ENCODE measurements at places on chromosomes 16 and 17.

GRCh38 chr17:78826421-78826820, 14.2 kb downstream of the USP36 start:
- no peaks in the 10 kb centered on the region for H3K4me1 ChIP-seq
- no peak for DNase-seq
- no peaks in the 10 kb centered on the region for H3K27me3 ChIP-seq
- peaks cover 76% of the 10 kb centered on the region for H3K36me3 ChIP-seq
- no peak overlapping the region for H3K4me3 ChIP-seq

GRCh38 chr16:64290461-64290860, 831.4 kb downstream of the CDH11 start:
- H3K4me3 ChIP-seq = no peak overlapping the region
- H3K27ac ChIP-seq = no peak overlapping the region
- no peaks in the 10 kb centered on the region for H3K36me3 ChIP-seq
- no peaks in the 10 kb centered on the region for H3K27me3 ChIP-seq
- no peak for DNase-seq

DNA sequence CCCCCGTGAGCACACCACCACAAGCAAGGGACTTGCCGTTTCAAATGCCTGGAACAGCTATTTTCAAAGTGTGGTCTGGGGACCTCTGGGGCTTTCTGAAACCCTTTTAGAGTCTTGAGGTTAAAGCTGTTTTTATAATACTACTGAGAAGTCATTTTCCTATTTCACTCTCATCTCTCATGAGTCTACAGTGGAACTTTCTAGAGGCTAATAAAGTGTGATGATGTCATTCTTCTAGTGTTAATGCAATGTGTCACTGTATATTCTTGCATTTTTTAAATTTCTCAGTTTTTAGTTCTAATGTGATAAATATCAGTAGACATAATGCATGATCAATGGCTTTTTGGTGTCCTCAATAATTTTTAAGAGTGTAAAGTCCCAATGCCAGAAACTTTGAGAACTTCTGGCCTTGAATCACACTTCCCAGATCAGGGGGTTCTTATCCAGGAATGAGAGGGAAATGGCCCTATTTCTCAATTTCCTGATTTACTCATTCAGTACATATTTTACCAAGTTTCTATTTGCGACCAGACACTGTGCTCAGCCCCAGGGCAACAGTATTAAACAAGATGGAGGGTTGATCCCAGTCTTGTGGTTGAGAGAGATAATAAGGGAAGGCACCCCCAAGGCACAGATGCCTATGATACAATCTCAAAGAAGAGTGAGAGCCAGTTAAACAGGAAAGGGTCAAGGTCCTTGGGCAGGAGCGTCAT, 444.0 kb downstream of the HS3ST3B1 start:
- no peaks in the 10 kb centered on the region for H3K4me1 ChIP-seq
- DNase-seq = no peak
- H3K27ac ChIP-seq = no peak overlapping the region
- no peaks in the 10 kb centered on the region for H3K36me3 ChIP-seq
- H3K4me3 ChIP-seq = no peak overlapping the region
- no peaks in the 10 kb centered on the region for H3K27me3 ChIP-seq

- H3K36me3 ChIP-seq = no peaks in the 10 kb centered on the region
- DNase-seq = no peak
- H3K27me3 ChIP-seq = no peaks in the 10 kb centered on the region
- H3K4me1 ChIP-seq = peaks cover 15% of the 10 kb centered on the region
These were observed 5.8 kb upstream of the TRAF4 start for GRCh38 chr17:28737770-28738679.

DNA sequence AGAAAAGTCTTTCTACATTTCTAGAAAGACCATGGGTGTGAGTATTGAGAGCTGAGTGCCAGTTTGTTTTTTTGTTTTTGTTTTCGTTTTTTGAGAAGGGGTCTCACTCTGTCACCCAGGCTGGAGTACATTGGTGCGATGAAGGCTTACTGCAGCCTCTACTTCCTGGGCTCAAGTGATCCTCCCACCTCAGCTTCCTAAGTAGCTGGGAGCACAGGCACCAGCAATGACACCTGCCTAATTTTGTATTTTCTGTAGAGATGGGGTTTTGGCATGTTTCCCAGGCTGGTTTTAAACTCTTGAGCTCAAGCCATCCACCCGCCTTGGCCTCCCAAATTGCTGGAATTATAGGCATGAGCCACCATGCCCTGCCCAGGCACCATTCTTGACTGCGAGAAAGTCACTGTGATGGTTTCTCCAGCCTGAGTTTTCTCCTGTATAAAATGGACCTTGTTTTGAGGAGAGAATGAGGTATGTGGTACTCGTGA, 673.8 kb downstream of the MAF start:
- no peaks in the 10 kb centered on the region for H3K36me3 ChIP-seq
- H3K27me3 ChIP-seq = no peaks in the 10 kb centered on the region
- H3K27ac ChIP-seq = no peak overlapping the region
- no peaks in the 10 kb centered on the region for H3K4me1 ChIP-seq
- no peak overlapping the region for H3K4me3 ChIP-seq

DNA sequence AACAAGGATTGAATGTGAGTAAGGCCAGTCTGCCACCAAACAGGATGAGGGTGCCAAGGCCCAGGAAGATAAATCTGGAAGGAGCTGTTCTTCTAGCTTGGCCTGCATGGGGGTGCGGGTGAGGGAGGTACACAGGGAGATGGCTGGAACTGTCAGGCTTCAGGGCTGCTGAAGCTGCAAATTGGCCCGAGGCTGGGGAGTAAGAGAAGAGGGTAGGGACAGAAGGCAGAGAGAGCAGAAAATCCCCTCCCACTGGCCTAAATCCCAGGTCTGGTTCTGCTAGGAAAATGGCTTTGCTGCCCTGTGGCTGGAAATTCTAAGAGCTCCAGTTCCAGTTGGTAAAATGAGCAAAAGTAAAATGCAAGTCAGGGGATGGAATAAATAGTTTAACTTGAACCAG, 87.9 kb downstream of the CCDC182 start:
- no peak overlapping the region for H3K27ac ChIP-seq
- no peaks in the 10 kb centered on the region for H3K36me3 ChIP-seq
- no peak for DNase-seq
- H3K27me3 ChIP-seq = no peaks in the 10 kb centered on the region

- H3K27ac ChIP-seq = no peak overlapping the region
- no peaks in the 10 kb centered on the region for H3K36me3 ChIP-seq
- H3K27me3 ChIP-seq = no peaks in the 10 kb centered on the region
These were observed 14.1 kb downstream of the AKAP1 start for GRCh38 chr17:57099165-57099564.

- H3K4me1 ChIP-seq = no peaks in the 10 kb centered on the region
- no peaks in the 10 kb centered on the region for H3K27me3 ChIP-seq
- H3K4me3 ChIP-seq = no peak overlapping the region
- no peak overlapping the region for H3K27ac ChIP-seq
- no peaks in the 10 kb centered on the region for H3K36me3 ChIP-seq
- DNase-seq = no peak
These were observed 252.9 kb downstream of the GRIN2A start for GRCh38 chr16:9929313-9929712.

GRCh38 chr16:88437367-88437964, 15.6 kb upstream of the ZFPM1 start:
- no peaks in the 10 kb centered on the region for H3K4me1 ChIP-seq
- no peaks in the 10 kb centered on the region for H3K27me3 ChIP-seq
- DNase-seq = peak; percentile 62
- H3K27ac ChIP-seq = no peak overlapping the region

GRCh38 chr17:4806456-4806776, 536 bp upstream of the PLD2 start:
- DNase-seq = no peak
- H3K4me1 ChIP-seq = peaks cover 11% of the 10 kb centered on the region
- peak overlapping the region; percentile 51 for H3K4me3 ChIP-seq
- H3K27ac ChIP-seq = no peak overlapping the region
- H3K36me3 ChIP-seq = no peaks in the 10 kb centered on the region

GRCh38 chr17:17313350-17313991, 10.3 kb downstream of the NT5M start:
- H3K27ac ChIP-seq = no peak overlapping the region
- no peaks in the 10 kb centered on the region for H3K36me3 ChIP-seq
- peak; percentile 71 for DNase-seq
- no peaks in the 10 kb centered on the region for H3K27me3 ChIP-seq
- H3K4me3 ChIP-seq = no peak overlapping the region

DNA sequence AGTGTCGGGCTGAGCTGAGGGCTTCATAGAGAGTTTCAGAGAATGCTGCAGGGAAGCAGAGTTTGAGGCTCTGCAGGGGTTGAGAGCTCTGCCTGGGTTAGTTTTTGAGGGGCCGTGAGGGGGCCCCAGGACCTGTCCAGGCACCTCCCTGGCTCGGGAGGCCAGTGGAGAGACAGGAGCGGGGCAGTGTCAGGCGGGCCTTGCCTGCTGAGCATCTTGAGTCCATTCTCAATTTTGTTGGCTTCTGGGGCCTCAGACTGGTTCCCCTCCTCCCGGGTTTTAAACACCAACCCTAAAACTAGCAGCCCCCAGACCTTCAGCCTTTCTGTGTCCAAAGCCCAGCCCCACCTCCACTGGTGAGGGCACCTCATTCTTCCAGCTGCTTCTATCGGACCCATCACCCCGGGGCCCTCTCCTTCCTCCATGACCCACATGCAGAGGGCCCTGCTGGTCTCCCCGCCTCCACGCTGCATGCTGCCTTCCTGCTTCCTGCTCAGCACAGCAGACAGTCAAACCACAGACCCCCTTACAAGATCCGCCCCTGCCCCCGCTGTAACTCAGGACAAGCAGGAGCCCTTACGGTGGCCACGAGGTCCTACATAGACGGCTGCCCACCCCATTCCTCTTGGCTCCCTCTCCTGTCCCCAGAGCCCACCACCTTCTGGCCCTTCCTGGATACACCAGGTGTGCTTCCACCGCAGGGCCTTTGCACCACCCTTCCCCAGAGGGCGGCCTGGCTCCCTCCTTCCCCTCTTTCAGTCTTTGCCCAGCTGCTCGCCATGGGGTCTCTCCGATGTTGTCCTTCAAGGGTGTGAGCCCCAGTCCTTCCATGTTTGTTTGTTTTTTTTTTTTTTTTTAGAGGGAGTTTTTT, 3.8 kb downstream of the RNF213 start:
- peak overlapping the region; percentile 52 for H3K27ac ChIP-seq
- peaks cover 67% of the 10 kb centered on the region for H3K4me1 ChIP-seq
- DNase-seq = peak; percentile 63
- H3K4me3 ChIP-seq = peak overlapping the region; percentile 98

- DNase-seq = no peak
- peaks cover 41% of the 10 kb centered on the region for H3K36me3 ChIP-seq
- no peak overlapping the region for H3K4me3 ChIP-seq
- H3K27me3 ChIP-seq = no peaks in the 10 kb centered on the region
These were observed 8.2 kb downstream of the TUFM start for GRCh38 chr16:28837672-28838557.

- no peak overlapping the region for H3K4me3 ChIP-seq
- DNase-seq = no peak
- peaks cover 45% of the 10 kb centered on the region for H3K4me1 ChIP-seq
- no peaks in the 10 kb centered on the region for H3K36me3 ChIP-seq
- H3K27ac ChIP-seq = no peak overlapping the region
- no peaks in the 10 kb centered on the region for H3K27me3 ChIP-seq
These were observed 28.2 kb upstream of the ADGRG1 start for GRCh38 chr16:57600048-57600835.

DNA sequence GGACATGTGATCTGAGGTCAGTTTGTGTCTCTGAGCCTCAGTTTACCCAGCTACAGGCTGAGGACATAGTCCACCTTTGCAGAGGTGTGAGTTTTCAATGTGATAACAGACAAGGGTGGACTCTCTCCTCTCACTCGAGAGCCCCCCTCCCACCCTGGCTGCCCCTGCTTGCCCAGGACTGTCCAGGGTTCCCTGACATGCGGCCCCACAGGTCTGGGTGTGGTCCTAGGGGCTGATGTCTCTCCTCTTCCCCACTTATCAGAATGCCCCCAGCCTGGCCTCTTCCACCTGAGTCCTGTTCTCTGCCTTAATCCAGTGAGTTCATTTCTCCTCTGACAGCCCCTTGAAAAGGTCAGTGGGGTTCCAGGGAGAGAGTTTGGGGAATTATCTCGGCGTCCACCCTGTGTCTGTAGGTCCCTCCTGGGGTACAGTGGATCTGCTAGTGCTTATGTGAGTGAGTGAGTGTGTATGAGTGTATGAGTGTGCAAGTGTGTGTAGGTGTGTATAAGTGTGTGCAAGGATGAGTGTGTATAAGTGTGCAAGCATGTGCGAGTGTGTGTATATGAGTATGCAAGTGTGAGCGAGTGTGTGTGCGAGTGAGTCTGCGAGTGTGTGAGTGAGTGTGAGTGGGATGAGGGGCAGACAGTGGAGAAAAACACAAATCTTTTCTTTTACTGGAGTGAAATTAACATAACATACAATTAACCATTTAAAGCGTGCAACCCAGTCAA, 175.0 kb downstream of the IRF8 start:
- no peak overlapping the region for H3K4me3 ChIP-seq
- H3K36me3 ChIP-seq = no peaks in the 10 kb centered on the region
- peaks cover 5% of the 10 kb centered on the region for H3K27me3 ChIP-seq
- no peak for DNase-seq
- H3K27ac ChIP-seq = no peak overlapping the region

GRCh38 chr17:33596899-33597298, 303.8 kb upstream of the ASIC2 start:
- no peak overlapping the region for H3K27ac ChIP-seq
- no peaks in the 10 kb centered on the region for H3K27me3 ChIP-seq
- no peak overlapping the region for H3K4me3 ChIP-seq

GRCh38 chr16:75929046-75929445, 202.8 kb upstream of the CPHXL start:
- no peak for DNase-seq
- H3K27ac ChIP-seq = no peak overlapping the region
- H3K4me1 ChIP-seq = no peaks in the 10 kb centered on the region
- H3K4me3 ChIP-seq = no peak overlapping the region
- no peaks in the 10 kb centered on the region for H3K36me3 ChIP-seq

GRCh38 chr16:24635900-24636610, 93.4 kb upstream of the TNRC6A start:
- H3K4me1 ChIP-seq = no peaks in the 10 kb centered on the region
- H3K27ac ChIP-seq = no peak overlapping the region
- no peak for DNase-seq
- H3K36me3 ChIP-seq = no peaks in the 10 kb centered on the region
- H3K4me3 ChIP-seq = no peak overlapping the region

DNA sequence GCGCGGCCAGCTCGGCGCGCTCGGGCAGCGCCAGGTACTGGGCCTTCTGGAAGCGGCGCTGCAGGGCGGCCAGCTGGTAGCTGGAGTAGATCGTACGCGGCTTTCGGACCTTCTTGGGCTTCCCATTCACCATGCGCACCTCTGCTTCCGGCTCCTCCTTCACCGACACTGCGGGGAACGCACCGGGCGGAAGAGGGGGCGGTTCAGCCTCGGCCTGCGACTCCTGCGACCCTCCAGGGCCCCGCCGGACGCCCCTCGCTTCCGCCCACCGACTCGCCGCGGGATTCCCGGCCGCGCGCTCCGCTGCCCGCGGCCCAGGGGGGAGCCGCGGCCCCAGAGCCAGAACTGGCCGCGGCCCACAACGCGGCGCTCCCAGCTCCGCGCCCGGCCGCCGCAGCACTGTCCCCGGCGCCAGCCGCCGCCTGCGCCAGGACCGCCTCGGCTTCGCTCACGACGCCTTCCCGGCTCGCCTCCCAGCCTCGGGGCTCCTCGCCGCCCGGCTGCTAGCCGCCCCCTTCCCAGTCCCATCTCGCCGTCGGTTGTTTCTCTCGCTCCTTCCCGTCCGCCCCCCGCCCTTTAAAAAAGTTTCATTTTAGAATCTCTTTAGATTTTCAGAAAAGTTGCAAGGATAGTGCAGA, 1.5 kb downstream of the DLX3 start:
- no peak overlapping the region for H3K27ac ChIP-seq
- peaks cover 53% of the 10 kb centered on the region for H3K27me3 ChIP-seq
- H3K4me1 ChIP-seq = peaks cover 21% of the 10 kb centered on the region
- no peaks in the 10 kb centered on the region for H3K36me3 ChIP-seq
- DNase-seq = no peak
- peak overlapping the region; percentile 51 for H3K4me3 ChIP-seq
